NCI-H187 treated with DMSO at 0.1 percent for 48 hours (cell line): ENCODE measurements at places on chromosomes 12 and 14.

GRCh38 chr12:104748790-104749189, 209.3 kb downstream of the SLC41A2 start:
- no peak for DNase-seq

DNA sequence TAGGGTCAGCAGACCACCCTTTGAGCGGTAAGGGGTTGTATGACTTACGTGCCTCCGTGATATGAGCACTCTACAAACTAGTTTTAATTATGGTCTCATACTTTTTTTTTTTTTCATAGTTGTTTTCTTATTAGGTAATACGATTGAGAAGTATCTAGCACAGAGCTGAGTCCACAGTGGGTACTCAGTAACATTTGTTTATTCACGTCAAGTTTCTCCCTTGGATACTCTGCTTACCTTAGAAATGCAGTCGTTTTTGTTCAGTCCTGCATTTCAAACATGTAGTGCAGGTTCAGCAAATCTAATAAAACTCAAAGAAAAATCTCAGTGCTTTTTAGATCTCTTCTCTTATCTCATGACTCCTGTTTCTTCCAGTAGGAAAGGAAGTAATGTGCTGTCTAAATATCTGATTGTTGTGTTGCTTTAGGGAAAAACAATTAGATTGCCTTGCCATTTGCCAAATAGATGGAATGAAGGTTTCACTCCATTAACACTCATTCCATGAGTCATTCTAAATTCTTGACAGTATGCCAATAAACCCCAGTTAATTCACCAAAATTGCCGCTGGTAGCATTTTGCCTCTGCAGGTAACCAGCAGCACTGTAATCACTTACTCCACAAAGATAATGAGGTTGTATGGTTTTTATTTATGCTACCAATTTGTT, 118.9 kb downstream of the PTCSC3 start:
- no peak for DNase-seq

DNA sequence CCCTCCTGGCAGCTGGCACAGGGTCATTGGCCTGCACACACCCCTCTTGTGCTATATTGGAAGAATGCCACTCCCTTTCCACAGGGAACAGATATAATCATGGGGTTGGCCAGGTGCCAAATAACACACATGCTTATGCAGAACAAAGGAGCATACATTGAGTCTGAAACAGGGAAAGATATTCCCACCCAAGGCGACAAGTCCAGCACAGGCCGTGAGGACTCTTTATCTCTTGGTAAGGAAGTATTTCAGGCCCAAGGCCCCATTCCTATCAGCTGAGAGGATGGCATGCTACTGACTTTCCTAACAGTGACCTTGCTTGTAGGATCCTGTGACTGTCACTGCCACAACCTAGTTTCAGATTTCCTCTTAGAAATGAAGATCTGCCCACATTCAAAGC, 59.0 kb upstream of the STXBP6 start:
- no peak for DNase-seq

- no peak for DNase-seq
Observed at GRCh38 chr14:60482743-60483142, 3.1 kb downstream of the C14orf39 start.

DNA sequence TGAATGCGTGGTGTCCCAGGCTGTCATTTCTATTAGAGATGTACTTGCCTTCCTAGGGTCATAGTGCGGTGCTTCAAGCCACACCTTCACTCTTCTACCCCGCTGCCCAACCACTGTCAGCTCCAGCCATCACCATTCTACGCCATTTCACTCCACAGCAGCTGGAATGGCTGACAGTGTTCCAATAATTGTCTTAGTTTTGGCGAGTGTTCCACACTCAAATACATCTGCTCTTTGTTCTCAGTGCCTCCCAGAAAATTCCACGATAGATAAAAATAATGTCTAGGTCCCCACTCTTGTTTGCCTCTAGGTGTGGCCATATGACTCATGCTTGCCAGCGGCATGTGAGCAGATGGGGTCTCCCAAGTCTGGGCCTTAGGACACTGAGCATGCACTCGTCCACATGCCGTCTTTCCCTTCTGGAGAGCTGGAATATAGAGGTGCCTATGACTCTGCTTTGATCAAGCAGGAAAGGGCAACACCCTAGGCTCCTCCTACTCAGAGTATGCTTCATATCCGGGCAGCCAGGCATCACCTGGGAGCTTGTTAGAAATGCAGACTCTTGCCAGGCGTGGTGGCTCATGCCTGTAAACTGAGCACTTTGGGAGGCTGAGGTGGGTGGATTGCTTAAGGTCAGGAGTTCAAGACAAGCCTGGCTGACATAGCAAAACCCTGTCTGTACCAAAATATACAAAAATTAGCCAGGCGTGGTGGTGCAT, 163.0 kb downstream of the BRMS1L start:
- no peak for DNase-seq

DNA sequence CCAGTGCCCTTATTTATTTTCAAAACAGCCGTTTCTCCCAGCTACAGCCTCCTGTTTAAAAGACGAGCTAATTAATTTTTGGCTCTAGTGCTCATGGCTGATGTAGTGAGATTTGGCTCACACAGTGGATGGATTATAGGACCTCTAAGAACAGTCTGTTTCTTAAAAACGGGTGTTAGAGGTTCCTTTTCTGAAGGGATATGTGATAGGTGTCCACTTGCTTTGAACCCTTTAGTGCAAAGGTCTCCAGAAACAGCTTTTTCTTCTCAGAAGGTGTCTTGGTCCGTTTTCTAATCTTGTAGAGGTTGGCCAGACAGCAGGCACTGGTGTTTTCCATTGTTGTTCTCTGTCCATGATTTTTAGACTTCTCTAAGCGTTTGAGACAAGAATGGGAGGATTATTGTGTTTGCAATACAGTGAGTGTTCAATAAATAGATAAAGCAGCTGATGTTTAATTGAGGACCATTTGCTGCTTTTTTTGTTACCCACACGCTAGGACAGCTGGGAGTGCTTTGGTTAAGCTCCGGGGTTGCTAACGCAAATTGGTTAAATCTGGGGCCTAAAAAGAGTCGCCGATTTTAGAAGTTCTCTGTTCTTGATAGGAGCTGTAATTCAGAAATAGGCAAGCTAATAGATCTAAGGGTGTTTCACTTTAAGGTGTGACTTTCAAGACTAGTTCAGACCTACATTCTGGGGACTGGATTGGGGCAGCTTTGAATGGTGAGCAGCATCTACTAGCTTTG, 1.0 kb downstream of the BORCS5 start:
- no peak for DNase-seq

- DNase-seq = no peak
Observed at GRCh38 chr12:54038871-54039414, 6.1 kb downstream of the HOXC5 start.

DNA sequence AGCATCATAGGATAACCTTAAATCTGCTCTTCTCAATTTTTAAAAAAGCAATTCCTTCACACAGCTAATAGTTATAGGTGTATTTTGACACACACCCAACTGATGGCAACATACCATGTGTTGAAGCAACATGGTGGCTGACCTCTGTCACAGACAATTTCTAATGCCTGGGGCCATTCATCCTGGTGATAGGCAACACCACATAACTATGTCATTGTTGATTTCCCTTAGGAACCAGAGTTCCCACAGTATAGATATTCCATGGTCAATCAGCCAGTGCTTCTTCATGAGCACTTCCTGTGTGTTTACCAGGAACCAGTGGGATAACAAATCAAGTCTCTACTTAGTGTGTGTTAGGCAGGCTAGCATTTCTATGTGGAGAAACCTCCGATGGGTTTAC, 88.3 kb downstream of the FIGNL2 start:
- no peak for DNase-seq

GRCh38 chr12:19624491-19624890, 185.2 kb downstream of the AEBP2 start:
- no peak for DNase-seq

DNA sequence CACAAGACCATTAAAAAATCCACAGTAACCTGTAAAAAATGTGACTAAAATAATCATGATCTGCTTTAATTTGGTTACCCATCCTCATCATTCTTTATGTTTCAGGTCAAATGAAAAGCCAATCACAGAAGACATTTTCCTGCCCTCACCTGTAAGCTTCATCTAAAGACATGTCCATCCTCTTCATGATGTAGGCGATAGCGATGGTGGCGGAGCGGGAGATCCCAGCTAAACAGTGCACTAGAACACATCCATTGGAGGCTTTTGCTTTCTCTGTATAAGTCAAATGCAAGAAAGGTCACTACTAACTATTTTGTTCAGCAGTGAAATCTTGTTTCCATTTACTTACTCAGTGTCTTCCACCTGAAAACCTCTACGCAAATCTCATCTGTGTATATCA, 82.6 kb downstream of the DUSP16 start:
- DNase-seq = no peak

DNA sequence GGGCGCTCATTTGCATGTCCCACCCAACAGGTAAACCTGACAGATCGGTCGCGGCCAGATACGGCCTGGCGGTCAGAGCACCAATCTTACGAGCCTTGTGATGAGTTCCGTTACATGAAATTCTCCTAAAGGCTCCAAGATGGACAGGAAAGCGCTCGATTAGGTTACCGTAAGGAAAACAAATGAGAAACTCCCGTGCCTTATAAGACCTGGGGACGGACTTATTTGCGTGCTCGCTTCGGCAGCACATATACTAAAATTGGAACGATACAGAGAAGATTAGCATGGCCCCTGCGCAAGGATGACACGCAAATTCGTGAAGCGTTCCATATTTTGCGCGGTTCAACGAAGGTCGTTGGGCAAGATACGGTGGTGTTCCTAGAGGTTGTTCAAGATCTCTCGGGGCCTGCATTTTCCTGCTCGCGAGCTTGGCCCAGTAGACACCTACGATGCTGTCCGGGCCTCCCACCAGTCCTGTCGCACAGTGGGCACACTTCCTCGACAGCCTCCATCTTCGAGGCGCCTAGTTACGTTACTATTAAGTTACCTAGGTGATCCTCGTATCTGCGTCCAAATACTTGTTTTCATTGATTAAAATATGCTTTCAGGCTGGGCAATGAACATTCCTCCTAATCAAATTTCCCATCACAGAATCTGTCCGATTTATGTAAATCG, at the start of gene RNU6-7:
TSS of gene RNU6-7 (plus strand) at position 230 of the 675 bp plus-strand sequence.
- no peak for DNase-seq

DNA sequence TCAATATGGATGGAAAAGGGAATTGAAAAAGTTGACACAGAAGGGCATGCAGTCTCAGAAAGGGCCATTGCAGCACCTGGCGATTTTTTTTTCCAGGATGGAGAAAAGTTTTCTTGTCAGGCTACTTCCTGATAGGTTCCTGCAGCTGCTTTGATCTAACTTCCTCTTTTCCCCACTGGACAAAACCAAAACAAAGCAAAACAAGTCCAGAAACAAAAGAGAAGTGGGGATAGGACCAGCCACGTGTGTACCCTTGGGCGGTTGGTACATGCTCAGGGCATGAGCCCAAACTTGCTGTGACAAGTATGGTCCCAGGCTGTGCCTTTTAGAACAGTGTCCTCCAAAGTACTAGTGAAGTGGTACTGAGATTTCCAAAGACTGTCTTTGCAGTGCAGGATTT, 89.8 kb downstream of the CHST11 start:
- no peak for DNase-seq

GRCh38 chr12:122839907-122840554, 4.8 kb downstream of the HIP1R start:
- DNase-seq = no peak
